ENCODE measurements at places on chromosomes 12 and 14.

GRCh38 chr12:3755898-3756297, 3.0 kb upstream of the CRACR2A start:
- no peak for DNase-seq

- no peak for DNase-seq
Measured at GRCh38 chr12:98470469-98471082, 44.8 kb upstream of the TMPO start.

DNA sequence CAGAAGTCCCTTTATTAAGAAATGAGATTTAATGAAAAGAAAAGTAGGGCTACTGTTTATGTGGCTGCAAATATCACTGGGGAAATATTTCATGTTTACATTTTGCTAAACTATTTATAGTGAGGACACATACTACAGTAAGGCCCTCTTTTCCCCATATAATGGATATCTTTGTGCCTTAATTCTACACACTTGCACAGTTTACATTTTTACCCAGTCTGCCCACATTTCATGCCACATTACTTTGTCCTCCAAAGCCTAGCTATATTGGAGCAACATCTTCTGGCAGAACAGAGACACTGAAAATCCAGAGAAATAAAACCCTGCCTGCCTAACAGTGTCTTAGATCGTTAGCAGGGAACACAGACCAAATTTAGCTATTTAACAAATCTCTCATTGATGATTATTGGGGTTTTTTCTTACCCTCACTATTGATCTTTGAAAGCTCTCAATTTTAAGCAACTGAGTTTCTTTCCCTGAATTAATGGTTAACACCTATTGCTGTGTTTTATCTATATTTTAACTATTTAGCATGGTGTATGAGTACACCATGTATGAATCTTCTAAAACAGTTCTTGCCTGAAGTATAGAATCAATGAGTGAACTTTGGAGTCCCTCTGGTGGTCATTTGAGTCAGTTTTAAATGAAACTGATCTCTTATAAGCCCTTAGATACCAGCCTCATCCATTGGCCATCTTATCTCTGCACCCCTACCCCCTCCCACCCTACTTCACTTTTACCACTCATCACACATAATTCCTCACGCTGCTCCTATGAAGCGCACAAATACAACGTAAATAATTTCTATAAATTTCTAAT, 170.2 kb downstream of the BCAT1 start:
- no peak for DNase-seq

DNA sequence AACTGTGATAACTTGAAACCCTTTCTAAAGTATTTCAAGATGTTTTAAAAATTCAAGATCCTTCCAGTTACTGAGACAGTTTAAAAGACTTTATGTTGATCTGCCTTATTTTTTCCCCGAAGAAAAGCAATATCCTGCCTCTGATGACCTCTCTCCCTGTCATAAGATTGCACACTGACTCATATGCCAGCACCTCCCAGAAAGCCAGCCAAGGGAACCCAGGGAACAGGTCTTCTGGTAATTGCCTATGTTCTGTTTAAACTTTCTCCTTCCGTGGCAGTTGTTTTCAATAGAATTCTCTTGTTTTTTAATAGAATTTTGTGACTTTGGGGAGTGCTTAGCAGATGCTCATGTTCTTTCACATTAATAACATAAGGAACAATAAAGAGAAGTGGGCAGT, 300.2 kb upstream of the PRKD1 start:
- no peak for DNase-seq

GRCh38 chr14:102901633-102902032, 20.8 kb upstream of the AMN start:
- no peak for DNase-seq

DNA sequence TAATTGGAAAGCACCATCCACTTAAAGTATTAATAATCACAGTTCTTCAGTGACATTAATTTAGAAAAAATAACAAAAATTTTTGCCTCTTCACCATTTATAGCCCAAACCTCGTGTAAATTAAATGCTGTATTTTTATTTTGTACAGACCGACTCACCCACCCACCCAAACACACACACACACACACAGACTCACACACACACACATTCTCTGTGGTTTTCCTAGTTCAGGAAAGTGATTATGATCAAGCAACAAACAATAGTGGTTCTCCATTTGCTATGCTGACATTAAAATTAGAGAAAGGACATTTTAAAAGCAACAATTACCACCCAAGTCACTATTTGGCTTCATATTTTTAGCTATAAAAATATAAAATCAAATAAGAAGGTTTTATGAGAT, 112.5 kb upstream of the FLRT2 start:
- no peak for DNase-seq

DNA sequence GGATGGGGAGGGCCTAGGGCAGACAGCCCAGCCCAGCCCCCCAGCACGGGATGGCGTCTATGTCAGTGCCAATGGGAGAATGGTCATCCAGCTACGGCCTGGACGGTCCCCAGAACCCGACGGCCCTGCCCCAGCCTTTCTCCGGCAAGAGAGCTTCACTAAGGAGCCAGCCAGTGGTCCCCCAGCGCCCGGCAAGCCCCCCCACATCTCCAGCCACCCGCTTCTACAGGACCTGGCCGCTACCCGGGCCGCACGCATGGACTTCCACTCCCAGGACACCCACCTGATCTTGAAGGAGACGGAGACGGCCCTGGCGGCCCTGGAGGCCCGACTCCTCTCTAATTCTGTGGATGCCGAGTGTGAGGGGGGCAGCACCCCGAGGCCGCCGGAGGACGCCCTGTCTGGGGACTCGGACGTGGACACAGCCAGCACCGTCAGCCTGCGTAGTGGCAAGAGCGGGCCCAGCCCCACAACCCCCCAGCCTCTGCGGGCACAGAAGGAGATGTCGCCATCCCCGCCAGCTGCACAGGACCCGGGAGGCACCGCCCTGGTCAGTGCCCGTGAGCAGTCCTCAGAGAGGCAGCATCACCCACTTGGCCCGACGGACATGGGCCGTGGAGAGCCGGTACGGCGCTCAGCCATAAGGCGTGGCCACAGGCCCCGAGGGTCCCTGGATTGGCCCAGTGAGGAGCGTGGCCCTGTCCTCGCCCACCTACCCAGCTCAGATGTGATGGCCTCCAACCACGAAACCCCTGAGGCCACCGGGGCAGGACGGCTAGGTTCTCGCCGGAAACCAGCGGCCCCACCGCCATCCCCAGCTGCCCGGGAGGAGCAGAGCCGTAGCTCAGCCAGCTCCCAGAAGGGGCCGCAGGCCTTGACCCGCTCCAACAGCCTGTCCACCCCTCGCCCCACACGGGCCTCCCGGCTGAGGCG, 21.9 kb downstream of the CEP170B start:
- no peak for DNase-seq

- DNase-seq: no peak
Measured at GRCh38 chr12:132398386-132398991, 69.1 kb upstream of the GALNT9 start.

All from activated naive CD8-positive, alpha-beta T cell treated with anti-CD3 and anti-CD28 coated beads, Interleukin-2, amount 50 U/mL, for 16 hours (primary cell).